ENCODE measurements at places on chromosomes 3 and 15.

- DNase-seq = no peak
Observed at GRCh38 chr3:194100856-194101390, 35.0 kb upstream of the HES1 start.

DNA sequence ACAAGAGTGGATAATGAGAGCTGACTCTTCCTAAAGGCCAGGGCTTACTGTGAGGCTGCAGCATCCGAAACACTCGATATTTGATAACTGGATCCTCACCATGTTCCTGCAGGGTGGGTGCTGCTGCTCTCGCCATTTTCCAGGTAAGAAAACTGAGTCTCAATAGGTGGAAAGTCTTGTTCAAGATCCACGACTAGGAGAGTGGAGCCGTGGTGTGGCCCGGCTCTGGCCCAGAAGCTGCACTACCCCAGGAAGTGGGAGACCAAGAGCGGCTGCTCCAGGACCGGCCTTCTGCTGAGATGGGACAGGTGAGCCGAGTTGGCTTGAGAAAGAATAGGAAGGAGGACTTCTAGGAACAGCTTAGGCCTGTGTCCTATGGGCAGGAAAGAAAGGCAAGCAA is 121.6 kb downstream of the SMAD6 start:
- no peak for DNase-seq

- peak; percentile 66 for DNase-seq
Observed at GRCh38 chr15:59247364-59247763, 40.7 kb downstream of the LDHAL6B start.

GRCh38 chr3:150068440-150069153 is 97.9 kb upstream of the PFN2 start:
- no peak for DNase-seq

DNA sequence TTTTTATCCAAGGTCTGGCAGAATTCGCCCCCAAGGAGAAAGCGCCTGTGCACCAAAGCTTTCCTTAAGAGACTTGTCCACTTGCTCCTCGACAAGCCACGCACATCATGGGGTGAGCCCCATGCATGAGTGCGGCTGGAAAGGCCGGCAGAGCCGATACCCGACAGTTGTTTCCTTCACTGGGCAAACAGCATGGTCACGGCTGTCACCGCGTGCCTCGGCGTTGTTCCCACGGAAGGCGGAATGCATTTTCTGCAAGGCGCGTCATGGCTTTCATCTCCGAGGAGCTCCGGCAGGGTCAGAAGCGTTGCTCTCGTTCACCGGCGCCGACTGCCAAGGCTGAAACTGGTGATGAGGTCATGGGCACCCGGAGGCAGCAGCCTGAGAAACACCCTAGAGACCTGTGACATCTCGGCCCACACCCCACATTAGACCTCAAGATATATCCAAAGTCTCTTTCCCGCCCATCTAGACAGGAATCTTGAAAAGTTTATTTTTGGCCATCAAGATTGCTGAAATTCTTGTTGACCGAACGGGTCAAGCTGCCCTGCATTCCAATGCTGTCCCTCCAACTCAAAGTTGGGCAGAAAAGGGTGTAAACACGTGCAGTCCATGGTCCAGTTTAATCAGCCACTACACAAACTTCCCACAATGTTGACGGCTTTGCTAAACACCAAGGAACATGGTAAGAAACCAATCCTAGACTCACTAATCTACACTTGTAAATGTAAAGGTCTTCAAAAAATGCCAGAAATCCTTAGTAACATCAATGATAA is 604 bp upstream of the TJP1 start:
- no peak for DNase-seq

- peak; percentile 30 for DNase-seq
Observed at GRCh38 chr3:38646630-38647029, 2.9 kb downstream of the SCN5A start.

- DNase-seq = no peak
Observed at GRCh38 chr15:80501476-80501875, 97.3 kb downstream of the ARNT2 start.

Measured in activated CD4-positive, alpha-beta T cell treated with anti-CD3 and anti-CD28 coated beads, Interleukin-2, amount 50 U/mL, for 16 hours (primary cell).